ENCODE measurements at places on chromosomes 2 and 18.

DNA sequence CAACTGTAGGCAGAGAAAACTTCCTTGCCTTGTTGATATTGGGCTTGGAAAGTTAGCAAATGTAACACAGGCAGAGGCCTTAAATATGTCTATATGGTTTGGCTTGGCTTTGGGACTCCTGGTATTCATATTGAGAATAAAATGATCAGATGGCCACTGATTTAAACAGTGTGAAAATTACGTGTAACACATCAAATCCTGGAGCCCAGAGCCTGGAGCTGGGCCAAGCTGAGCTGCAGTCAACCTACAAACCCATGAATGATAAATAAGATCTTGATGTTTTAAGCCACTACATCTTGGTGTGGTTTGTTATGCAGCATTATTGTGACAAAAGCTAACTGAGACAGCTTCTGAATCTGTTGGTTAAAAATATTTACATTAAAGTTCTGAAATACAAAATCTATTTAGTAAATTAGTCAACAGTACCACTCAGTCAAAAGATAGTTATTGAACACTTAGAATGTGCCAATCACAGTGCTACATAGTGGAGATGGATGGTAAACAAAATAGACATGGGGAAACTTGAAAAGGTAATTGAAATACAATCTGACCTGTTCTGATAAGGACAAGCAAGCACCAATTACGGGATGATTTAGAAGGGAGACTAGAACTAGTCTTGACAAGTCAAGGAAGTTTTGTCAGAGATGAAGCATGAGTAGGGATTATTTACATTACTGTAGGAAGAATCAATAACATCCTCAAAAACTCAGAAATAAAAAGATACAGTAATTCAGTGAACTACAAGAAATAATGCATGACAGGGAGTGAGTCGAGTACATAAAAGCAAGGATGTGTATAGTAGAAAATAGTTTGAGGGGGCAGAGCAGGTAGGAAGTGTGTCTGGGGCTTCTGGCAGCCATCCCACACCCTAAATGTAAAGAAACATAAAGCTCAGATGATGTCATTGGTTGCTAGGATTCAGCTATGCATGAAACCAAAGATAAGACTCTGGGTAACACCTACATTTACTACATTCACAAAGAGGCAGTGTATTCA is 157.7 kb downstream of the HNMT start:
- DNase-seq = no peak

GRCh38 chr2:72676341-72677025 is 149.3 kb downstream of the EXOC6B start:
- no peak for DNase-seq

DNA sequence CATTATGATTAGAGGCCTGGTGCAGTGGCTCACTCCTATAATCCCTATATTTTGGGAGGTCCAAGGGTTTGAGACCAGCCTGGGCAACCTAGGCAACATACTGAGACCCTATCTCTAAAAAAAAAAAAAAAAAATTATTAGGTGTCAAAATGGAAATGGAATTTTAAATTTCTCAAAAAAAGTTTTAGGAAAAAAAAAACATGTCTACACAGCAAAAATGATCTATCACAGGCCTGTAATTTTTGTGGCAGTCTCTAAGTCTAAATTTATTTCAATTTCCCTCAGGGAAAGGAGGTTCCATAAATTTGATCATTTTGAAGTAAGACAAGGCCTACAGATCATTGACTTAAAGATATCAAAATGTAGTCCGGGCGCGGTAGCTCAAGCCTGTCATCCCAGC is 16.3 kb downstream of the MRPL44 start:
- no peak for DNase-seq

- no peak for DNase-seq
Measured at GRCh38 chr2:65291216-65292105, 63.8 kb downstream of the ACTR2 start.

DNA sequence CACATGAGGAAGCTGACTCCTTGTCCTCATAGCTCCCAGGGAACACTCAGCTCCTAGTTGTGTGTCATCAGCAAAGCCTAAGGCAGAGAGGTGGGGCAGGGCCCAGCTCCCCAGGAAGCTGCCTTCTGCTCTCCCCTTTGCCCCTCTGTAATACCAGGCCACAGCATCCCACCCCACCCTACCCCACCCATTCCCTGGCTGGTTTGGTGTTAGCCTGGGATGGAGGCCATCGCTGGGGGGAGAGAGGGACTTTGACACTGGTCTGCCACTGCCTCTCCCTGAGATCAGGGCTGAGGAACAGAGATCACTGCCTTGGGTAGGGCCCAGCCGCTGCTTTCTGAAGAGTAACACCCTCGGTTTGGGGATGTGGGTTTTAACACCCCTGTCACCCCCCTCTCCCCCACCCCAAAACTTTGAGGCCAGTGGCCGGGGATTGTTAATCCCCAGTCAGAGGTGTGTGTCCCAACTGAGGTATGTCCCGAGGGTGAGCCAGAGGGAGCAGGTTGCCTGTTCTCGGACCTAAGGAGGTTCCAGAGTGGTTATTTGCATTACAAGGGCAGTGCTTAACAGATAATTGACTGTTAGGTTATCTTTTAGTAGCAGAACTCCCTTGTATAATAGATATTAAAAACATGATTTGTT is 41.4 kb downstream of the TET3 start:
- no peak for DNase-seq

DNA sequence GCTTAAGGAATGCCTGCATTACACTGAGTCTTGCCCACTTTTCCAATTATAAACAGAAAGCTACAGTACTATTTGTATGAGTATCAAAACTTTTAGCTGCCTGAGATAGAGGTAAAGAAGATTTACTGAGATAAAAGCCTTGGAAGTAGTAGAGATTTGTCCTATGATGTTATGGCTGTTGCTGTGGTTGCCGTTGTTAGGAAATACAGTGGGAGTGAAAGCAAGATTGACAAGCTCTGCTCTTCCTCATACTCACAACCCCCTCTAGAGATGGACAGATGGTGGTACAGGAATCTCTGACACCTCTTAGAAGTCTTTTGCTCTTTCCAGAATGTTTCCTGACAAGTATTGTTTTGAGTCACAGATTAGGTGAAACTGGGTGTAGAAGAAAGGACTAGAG is 242.5 kb downstream of the RPIA start:
- no peak for DNase-seq

GRCh38 chr2:150484461-150485021 is 2.9 kb downstream of the RND3 start:
- DNase-seq = no peak

DNA sequence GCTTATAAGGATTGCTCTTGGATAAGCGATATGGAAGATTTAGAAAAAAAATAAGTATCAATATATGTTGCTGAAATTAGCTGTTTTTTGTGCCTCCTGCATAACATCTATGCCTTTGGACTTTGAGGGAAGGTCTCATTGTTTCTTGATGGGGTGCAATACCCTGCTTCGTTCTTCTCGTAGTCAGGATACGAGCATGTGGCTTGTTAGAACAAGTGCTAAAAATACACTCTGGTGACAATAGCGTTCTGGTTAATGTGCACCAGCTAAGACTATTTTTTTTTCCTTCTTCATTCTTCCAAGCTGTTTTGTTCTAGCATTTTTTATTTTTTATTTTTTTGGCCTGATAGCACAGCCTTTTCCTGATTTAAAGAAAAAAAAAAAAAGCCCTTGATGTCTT is 97.5 kb downstream of the ZNF407 start:
- DNase-seq = no peak

DNA sequence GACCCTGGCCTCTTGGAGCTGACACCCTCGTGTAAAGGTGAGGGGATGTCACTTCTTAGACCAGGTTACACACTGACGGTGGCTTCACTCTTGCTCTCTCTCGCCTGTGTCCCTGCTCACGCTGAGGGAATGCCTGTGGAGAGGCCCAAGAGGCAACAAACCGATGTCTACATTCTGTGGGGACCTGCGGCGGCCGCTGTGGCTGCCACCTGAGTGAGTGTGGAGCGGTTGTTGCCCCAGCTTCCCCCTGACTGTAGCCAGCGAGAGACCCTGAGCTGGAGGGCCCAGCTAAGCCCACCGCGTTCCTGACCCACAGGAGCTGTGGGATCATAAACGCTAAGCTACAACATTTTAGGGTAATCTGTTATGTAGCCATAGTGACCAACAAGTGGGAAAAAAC is 55.7 kb upstream of the ASAP2 start:
- no peak for DNase-seq

DNA sequence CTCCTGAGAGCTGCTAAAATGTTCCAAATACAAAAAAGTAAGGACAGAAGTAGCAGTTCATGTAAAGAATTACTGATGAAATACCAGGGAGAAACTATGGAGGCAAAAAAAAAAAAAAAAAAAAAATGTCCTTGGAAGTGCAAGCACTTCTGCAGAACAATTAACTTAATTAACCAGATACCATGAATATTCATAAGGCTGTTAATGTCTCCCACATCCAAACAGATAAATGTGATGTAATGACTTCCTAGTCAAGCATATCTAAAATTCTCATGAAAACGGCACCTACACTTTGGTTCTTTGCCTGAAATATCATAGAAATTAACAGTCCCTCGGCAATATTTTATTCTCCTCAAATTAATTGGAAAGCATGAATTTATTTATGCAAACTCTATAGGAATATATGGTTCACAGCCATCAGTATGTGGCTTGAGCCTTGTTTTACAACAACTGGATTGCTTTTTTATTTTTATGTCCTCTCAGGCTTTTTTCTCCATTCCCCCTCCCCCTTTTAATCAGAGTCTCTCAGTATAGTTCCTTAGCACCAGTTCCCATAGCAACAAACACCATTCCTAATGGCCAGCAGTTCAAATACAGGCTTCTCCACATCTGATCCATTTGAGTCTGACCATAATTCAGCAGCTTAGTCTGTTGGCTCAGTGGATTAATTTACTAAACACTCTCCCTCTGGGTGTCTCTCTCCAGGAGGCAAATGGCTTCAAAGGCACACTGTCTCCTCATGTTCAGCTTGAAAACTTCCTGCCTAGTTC is 97.1 kb downstream of the ITGA4 start:
- no peak for DNase-seq

Data from cortex of kidney (tissue), 1 donor.